ENCODE measurements at places on chromosomes 4 and X. TPM values are rescaled to one million over a fixed set of nuclear protein-coding genes. Genes with fewer than 3 reads are reported as not detected.

Gene ENPEP
- polyA plus RNA-seq: 0.27 TPM

Gene ARSJ
- polyA plus RNA-seq: 0.80 TPM

Gene PCDH11X
- polyA plus RNA-seq: not detected

Gene FATE1
- 0.07 TPM for polyA plus RNA-seq

Gene GCNA
- 3.1 TPM for polyA plus RNA-seq

Gene F11
- polyA plus RNA-seq: 65.3 TPM

Gene ARHGAP4
- polyA plus RNA-seq: 44.7 TPM

Gene MAGEE2
- not detected for polyA plus RNA-seq

Measured in pancreas (tissue), 10 donors.